ENCODE measurements at places on chromosomes 1 and 21.

DNA sequence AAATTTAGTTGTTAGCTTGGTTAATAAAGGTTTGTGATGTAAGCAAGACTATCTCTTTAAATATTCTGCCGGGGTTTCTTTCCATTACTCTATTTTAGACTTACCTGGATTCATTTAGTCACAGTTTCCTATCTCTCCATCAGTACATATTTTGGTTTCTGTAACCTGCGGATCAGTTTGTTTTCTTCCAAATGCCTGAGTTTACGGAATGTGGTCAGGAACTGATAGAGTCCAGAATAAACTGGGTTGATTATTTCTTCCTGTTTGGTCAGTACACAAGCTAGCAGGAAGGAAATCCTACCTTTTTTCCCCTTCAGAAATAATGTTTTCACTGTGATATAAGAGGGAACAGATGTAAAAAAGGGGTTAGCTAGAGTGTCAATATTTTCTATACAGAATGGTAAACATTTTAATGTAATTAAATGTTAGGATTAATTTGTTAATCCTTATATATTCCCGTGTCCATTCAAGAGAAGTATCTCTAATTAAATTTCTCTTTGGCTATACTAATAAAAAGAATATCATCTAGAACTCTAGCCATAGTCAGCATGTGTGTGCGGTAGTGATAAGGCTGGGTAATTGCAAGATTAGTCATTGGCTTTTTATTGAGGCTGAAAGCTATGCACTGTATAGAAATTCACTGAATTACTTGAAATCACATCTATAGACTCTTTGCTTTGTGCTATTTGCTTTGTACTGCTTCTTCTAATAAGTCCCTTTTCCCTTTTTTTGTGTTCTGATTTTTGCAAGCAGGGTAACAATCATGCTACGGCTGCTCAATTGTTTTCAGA, 144.7 kb upstream of the ADGRL4 start:
- DNase-seq, result no peak

DNA sequence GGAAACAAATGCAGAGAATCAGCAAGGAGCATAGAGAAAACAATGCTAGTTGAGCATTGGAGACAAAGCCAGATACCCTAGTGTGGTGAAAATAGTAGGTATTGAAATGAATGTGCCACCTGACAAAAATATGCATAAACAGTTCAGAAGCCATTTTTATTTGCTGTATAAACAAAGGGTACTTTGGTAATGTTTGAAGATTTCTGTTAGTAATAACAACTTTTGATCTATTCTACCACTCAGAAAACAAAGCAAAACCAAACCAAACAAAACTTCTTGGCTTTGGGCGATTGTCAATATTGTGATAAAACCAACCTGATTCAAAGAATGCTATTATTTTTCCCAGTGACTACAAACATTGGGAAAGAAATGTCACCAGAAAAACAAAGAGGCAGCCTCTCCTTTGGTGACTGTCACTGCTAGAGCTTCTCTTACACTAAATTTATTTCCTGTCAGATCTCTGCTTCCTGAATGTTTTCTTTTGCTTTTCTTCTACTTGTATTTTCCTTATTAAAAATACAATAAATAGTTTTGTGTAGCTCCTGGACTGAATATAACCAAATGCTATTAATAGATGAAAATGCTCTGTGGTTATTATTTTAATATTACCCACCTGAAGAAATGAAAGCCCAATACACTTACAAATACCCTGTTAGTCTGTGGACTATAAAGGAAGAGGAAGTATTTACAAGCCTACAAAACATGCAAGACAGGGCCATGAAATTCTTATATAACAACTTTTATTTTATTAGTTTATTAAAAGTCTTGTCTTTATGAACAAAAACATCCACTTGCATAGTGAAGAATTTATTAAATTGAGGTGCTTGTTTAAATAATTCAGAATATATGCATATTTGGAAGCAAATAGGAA, 5.7 kb downstream of the ATP6V1G3 start:
- no peak for DNase-seq

GRCh38 chr1:97571760-97572159, 349.1 kb downstream of the DPYD start:
- DNase-seq, result no peak

DNA sequence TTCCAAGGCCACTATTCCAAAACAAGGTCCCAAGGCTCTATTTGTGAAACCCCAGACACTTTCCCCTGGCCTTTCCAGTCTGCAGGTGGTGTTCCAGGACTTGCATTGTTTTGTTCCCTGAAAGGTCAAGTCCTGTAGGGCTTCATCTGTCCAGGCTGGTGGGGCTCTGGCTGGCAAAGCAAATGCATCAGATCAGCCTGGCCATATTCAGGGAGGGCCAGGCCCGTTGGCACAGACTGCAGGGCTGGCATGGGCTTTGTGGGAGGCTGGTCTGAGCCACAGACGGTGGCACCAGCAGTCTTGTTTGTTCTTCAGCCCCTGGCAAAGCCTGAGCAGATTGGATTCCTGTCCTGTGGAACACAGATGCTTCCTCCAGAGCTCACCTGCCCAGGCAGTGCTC, 93.0 kb downstream of the SPATA46 start:
- no peak for DNase-seq

GRCh38 chr1:68111519-68112436, 61.4 kb upstream of the DIRAS3 start:
- peak; percentile 21 for DNase-seq

- no peak for DNase-seq
Observed at GRCh38 chr21:39144191-39144590, 39.1 kb downstream of the PSMG1 start.

DNA sequence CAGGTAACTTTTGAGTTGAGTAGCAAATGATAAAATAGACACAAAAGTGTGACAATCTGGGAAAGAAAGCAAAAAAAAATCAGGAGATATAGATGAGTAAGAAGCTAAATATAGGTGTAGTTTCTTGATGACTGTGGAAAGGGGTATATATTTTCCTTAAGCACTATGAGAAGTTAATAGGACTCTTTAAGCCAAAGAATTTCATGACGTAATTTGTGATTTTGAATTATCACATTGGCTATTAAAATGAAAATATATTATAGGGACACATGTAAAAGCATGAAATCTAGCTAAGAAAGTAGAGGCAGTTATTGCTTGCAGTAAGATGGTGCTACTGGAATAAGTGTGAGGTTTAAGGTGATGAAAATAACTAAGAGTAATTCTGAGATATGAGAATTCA, 759.1 kb downstream of the KCNT2 start:
- DNase-seq, result no peak

DNA sequence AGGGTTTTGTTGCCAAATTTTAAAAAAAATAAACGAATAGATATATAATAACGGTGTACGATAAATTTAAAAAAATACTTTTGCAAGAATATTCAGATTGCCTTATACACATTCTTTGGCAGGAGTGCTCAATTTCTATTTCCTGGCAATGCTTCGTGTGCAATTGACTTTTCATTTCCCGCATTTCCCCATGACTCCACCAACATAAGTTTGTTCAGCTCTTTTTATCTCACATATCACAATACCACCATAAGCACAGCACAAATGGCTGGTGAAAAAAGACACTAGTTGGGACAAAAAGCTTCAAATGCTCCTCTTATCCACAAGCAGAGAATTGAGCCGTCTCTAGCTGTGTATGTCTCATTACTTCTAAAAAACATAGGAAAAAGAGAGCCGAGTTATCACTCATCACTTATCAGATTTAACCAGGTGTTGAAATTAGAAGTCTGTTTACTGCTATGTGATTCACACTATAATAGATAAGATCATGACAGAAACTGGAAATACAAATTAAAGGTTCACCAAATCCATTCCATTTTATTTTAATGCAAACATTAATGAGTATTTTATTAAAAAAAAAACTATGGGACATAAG, 28.9 kb upstream of the RGS1 start:
- no peak for DNase-seq

GRCh38 chr1:109919303-109919702, 8.7 kb downstream of the CSF1 start:
- DNase-seq, result no peak

DNA sequence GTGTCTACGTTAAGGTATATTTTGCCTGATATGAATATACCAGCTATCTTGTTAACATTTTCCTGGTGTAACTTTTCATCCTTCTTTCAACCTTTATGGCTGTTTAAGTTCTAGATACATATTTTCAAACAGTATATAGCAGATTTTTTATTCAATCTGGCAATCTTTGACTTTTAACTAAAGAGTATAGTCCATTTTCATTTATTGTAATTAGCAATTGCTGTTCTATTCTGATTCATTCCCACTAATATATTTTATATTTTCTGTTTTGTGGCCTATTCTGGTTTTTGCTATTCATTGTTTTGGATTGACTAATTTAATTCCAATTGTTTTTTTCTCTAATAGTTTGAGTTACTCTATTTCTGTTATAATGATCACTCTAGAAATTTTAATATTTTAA, 7.3 kb upstream of the C1orf162 start:
- no peak for DNase-seq

GRCh38 chr1:41576620-41577019, 92.1 kb upstream of the EDN2 start:
- no peak for DNase-seq

DNA sequence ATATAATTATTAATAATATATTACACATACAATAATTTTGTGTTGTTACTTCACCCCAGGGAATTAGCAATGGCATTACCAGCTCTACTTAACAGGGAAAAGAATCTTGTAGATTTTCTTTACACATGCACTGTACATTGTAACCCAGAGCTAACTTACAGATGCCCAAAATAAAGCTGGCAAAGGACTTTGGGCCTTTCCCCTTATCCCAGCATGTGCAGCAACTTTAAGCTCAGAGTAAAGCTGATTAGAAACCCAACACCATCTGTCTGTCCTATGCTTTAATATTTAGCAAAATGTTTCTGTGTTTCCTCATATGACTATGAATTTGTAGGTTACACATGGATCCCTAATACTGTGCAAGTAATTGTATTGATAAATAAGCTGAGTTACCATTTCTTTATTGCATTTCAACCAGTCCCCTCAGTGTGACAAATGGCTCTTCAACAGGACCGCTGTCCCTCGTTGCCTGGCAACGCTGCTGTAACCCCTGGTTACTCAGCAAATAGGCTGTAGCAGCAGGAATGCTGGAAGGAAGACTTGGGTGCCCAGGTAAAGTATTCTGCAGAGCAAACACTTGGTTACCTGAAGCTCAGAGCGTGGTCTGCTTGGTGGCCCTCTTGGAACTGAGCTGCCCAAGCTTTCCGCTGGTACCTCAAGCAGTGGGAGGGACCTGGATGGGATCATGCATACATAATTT, at the start of gene USH2A:
Gene USH2A (minus strand): TSS at position 628 of the 700 bp plus-strand sequence. CDS start 1,112 bp downstream, outside the sequence.
- no peak for DNase-seq

GRCh38 chr1:119040906-119041305, 52.8 kb upstream of the TBX15 start:
- no peak for DNase-seq

DNA sequence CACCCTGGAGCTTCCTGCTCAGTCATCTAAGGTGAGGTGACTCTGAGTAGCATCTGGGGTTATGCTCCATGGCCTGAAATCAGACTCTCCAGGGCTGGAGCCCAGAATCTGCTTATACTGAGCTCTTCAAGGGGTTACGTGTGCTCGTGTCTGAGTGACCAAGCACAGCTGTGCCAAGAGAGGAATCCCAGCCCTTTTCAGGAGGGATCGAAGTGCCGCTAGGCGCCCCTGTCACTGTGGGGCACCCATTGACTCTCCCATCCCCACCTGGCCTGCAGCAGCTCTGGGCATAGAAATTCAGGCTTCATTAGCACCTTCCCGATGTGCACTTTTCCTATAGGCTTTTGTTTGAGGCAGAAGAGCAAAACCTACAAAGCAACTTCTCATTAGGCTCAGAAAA, 13.8 kb downstream of the VASH2 start:
- no peak for DNase-seq

- no peak for DNase-seq
Observed at GRCh38 chr1:3886106-3886670, 13.9 kb downstream of the C1orf174 start.

- DNase-seq, result no peak
Observed at GRCh38 chr1:57102561-57103326, 136.9 kb upstream of the C8B start.

DNA sequence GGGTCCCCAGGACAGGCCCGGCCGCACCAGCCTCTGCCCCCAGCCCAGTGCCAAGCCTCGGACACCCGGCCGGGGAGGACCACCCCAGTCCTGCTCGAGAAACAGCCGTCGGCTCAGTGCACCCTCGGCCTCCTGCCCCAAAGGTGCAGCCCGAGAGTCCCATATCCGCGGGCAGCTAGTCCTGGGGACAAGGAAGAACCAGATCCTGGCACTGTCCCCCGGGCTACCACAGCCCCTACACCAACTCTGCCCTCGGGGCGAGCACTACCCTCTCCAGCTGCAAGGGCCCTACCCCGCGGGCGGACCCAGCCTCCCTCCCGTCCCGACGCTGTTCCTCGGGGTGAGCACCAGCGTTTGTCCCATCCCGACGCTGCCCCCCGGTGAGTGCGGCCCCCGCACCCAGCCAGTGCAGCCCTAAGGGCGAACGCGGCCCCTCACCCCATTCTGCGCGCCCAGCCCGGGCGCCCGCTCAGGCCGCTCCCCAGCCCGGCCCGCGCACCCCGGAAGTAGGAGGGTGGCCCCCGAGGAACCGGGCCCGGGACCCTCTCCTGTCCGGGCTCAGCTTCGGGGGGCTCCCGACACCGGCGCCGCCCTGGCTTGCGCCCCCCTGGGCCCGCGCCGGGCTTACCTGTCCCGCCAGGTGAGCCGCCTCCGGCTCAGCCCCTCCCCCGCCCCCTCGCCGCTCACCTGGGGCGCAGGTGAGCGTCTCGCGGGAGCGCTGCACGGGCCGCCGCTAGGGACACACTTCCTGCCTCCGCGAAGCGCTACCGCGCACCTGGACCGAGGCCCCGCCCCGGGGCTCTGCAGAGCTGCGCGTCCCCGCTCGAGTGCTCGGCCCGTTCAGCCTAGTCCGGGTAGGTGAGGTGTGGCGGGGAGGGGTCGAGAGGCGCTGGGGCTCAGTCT, at the start of gene KDF1:
Gene KDF1 (minus strand): TSS at position 747 of the 903 bp plus-strand sequence. CDS start 8,088 bp downstream, outside the sequence.
- peak; percentile 50 for DNase-seq

DNA sequence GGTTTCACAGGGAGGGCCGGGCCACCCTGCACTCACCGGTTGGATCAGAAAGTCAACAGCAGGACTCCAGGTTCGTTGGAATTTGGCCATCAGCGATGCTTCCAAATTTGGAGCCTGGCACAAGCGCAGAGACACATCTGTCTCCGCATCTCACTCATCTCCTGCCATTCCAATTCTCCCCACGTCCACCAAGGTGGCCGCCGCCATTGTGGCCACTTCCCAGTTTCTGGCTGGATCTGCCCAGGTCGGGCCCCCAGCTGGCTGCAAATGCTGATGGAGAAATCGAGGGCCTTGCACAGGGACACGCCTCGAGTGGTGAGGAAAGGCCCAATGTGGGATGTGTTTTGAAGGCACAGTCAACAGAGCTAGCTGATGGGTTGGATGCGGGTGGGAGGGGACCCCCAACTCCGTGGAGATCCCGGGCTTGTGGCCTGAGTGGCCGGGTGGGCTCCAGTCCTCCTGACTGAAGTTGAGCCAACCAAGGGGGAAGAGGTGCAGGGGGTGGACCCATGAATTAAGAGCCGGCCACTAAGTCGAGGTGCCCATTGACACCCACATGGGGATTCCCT, 102.7 kb downstream of the CRYAA start:
- no peak for DNase-seq

DNA sequence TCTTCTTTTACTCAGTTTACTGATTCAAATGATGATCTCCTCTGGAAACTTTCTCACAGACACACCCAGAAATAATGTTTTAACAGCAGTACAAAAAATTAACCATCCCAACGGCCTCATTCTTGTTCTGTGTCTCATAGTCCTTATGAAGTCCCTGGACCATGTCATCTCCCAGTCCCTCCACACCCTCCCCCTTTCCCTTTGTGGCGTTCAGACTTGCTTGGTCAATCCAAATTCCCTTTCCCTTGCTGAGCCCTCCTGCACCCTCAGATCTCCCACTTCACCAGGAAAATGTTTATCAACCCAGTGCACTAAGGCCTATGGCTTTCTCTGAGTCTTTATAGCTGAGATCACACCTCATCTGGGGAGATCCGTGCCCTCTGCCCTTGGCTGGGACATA, 85.9 kb downstream of the CENPF start:
- DNase-seq, result no peak
